ENCODE measurements at places on chromosomes 16 and 17.

DNA sequence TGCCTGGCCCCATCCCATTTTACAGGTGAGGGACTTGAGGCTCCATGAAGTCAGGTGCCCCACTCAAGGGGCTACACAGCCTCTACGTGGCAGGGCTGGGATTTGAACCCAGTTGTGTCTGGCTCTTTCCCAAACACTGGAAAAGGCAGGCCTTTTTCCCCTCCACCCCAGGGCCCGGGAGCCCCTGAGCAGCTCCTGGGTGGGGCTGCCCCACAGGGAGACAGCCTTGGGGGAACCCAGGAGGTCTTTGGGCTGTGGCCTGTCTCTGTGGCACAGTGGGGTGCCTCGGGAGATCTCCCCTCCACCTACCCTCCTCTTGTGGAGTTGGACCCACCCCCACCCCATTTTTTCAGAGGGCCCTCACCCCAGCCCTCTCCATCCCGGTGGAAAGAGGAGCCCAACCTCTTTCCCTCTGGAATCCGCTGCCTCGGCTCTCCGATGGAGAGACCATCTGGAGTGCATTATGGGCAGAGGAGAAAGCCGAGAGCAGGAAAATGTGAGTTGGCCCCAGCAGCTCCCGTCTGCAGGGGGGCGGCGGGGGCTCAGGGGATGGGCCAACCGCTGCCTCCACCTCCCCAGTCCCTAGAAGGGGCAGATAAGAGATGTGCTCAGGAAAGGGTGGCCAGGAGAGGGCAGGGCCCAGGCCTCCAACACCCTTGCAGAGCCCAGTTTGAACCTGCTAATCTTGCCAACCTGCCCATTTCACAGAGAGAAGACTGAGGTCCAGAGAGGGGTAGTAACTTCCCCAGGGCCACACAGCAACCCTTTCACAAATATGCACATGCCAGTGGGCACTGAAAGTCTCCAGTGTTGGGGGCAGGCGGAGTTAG lies 15.4 kb upstream of the TMEM92 start:
- no peak for DNase-seq

GRCh38 chr16:79835194-79835593 lies 234.7 kb upstream of the MAF start:
- no peak for DNase-seq

- DNase-seq = no peak
These were observed 3.3 kb upstream of the SBK1 start for GRCh38 chr16:28289048-28289447.

DNA sequence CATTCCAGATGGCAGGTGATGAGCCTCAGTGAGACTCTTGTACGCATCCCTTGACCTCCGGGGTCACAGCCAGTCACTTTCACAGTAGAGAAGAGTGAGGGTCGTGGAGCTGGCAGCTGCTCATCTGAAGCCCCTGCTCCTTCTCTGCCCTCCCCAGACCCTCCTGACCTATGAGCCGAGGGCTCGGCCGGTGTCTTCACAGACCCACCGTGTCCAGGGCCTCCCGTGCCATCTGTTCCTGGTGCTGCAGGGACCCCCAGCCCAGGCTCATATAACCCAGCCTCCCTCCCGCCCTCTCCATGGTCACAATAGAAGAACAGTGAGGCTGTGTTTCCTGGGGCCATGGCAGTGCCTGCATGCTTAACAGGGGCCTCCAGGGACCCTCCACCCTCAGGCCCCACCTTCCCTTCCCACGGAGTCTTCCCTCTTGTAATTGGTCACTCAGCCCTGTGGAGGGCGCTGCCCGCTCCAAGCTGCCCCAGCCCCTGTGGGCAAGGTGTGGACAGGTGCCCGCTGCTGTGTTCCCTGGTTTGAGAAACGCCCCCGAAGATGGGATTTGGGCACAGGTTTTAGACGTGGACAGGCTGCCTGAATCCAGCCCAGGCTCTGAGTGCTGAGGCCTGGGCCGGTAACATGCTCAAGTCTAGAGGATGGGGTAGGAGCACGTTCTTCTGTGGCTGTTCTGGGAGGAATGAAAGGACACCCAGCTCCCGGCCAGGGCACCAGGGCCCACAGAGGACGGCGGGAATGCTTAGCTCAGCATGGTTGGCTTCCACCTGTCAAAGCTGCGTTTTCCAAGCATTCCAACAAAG lies 38.7 kb downstream of the ACSF3 start:
- DNase-seq = no peak

DNA sequence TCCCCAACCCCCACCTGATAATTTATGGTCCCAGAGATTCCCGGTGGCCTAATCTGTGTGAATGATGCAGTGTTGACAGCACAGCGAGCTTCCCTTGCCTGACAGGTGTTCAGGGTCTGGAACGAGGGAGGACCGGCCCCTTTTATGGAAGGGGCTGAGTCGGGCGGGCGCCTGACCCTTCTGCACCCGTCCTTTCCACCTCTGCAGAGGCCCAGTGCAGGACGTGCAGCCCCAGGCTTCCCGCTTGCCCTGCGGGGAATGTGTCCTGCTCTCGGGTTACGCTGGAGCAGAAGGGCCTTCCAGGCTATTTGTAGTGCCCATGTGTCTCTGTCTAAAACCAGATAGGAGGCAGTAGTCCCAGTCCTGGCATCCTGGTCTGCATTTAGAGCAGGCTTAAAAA lies 16.2 kb downstream of the SMTNL2 start:
- no peak for DNase-seq

DNA sequence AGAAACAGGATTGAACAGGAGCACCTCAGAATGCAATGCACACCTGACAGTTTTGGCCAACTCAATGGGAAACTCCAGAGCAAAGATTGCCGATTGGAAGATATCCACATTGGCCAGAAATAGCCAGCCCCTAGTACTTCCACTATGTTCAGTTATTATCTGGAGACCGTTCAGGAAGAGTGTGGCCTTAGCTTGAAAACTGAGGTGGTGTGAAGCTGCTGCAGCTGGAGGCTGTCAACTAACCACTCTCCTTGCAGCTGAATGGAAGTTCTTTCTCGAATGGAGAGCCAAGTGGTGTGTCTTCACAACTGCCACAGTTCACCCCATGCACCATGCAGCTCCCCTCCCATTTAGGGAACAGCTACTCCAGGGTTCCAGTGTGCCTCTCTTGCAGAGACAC lies 61.9 kb upstream of the DHX40 start:
- no peak for DNase-seq

GRCh38 chr17:13989138-13989537 lies 80.2 kb upstream of the COX10 start:
- no peak for DNase-seq

GRCh38 chr17:66445229-66445628 lies 142.8 kb downstream of the PRKCA start:
- no peak for DNase-seq

DNA sequence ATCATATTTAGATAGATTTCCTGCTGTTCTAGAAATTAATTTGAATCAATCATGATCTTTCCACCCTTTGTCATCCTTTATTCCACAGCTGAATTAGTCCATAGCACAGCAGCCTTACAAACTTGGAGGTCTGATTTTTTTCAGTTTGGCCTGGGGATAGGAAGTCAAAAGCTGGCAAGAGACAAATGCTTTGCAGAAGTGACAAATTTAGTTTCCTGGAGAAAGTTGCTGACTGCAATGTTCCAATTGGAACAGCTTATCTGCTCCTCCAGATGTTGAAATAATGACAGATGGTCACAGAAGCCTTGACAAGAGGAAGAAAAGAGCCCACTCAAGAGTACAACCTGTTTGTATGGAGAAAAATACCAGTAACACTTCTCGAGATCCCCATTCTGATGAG lies 1276.1 kb upstream of the CDH8 start:
- no peak for DNase-seq

GRCh38 chr17:19269106-19269505 lies 31.9 kb downstream of the EPN2 start:
- DNase-seq = no peak

GRCh38 chr16:57413733-57414132 lies 9.2 kb downstream of the CCL17 start:
- no peak for DNase-seq

GRCh38 chr17:34374457-34374856 lies 11.4 kb upstream of the CCL1 start:
- no peak for DNase-seq

- peak; percentile 25 for DNase-seq
These were observed 1.3 kb downstream of the AKAP1 start for GRCh38 chr17:57086069-57086930.

DNA sequence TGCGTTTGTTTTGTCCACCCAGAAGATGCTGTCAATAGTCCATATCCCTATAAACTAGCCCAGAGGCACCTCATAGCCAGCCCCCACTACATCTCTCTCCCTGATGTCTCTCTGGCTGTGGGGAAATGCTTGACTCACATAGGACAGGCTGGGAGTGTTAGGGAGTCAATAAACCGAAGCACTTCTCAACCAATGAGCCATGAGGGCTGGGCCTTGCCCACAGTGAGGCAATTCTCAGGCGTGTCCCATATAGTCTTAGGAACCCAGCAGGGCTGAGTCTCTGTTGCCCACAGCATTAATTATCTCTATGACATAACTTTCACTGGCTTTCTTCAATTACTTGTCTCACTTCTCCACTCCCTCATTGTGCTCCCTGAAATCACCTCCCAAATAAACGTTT lies 387.3 kb upstream of the CDH11 start:
- DNase-seq = no peak
